EL (cell line): ENCODE measurements at places on chromosomes 6 and 20.

- DNase-seq: no peak
Measured at GRCh38 chr6:21294144-21294543, 299.4 kb upstream of the SOX4 start.

- no peak for DNase-seq
Measured at GRCh38 chr20:57470212-57470522, 54.8 kb downstream of the CTCFL start.

DNA sequence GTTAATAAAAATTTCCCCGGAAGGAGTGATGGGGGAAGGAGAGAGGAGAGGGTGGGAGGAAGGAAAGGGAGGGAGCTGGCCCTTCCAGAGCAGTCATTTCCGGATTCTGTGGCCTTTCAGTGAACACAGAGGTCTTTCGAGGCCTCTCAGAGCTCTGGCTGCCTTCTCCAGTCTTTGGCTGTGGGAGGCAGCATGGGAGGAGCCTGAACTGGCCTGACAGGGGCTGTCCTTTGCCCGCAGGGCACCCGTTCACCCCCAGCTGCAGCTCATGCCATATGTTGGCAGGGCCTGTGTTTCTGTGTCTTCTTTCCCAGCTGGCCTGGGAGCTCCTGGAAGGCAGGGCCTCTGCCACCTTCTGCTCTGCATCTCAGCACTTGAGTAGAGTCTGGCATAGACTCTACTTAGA, 95.5 kb downstream of the PPP1R14C start:
- DNase-seq: peak; percentile 50

GRCh38 chr6:67664942-67665341, 970.1 kb upstream of the ADGRB3 start:
- no peak for DNase-seq

GRCh38 chr6:47096211-47096895, 54.2 kb upstream of the ADGRF1 start:
- peak; percentile 14 for DNase-seq

DNA sequence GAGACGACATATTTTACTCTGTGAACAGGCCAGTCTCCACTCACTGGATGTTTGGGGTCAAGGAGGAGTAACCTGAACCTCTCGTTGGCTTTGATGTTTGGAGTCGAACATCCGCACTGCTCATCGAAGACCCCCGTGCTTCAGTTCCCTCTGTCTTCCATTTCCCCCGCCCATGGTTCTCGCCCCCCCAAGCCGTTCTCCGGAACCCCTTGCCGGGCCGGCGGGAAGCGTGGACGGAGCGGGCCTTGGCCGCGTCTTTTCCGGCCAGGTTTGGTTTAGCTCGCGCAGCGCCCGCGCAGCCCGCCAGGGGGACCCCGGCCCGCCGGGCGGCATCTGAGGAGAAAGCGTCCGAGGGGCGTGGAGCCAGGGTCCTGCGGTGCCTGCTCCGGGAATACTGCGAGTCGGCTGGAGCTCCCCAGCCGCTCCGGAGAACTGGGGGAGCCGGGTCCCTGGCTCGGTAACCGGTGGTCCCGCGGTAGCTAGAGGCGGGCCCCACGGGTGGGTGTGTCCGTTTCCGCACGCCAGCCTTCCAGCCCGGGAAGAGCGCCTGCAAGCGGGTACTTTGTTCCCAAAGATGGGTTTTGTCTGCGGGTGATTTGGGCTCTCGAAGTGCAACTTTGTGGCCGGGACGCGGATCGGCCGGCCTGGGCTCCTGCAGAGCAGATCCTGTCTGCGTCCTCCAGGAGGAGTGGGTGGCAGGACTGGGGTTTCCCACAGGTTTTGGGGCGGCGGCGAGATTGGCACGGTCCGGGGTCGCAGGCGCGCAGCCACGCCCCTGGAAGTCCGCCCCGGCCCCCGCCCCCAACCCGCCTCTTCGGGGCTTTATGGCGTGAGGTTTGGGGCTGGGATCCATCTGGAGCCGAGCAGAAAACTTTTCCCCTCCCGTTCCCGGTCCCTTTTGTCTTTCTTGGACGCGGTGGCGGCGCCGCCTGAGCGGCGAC, at the start of gene TMEM200A:
TMEM200A (plus strand) TSS at position 852 of the 941 bp plus-strand sequence. CDS start 74,406 bp downstream, outside the sequence.
- DNase-seq: peak; percentile 78

DNA sequence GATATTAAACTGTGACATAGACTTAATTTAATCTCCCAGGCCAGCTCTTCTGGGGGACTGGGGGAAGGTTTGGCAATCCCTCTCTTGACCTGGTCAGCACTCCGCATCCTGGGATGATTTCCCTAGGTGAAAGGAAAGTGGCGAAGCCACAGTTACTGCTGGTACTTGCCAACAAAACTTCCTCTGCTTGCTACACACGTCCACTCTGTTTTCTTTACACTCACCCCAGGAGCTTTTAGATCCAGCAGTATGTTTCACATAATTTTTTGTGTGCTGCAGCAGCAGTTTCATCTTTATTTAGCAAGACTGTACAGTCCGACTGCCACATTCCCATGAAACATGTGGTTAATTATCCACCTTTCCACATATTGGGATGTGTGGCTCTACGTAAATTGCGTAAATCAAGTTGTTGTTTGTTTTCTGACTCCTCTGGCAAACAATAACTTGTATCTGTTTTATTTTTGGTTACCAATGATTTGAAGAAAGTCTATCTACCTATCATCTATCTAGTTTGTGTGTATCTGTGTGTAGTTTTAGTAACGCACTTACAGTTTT, 284.0 kb downstream of the PHF3 start:
- DNase-seq: no peak

DNA sequence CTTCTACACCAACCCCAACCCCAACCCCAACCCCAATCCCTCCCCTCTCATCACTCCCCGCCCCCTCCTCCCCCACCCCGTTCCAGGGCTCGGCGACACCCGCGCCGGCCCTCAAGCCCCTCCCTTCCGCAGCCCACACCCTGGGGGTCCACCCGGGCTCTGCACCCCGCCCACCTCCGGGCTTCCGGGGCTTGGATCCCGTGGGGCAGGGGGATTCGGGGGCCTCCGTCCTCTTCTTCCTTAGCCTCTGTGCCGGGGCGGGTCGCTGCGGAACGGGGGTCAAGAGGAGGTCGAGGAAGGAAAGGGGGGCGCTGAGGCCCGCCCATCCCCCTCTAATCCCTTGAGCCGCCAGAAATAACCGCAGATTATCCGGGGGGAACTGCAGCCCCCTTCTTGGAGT, 690 bp downstream of the TULP1 start:
- DNase-seq: no peak

GRCh38 chr6:15501826-15502445, 160.9 kb downstream of the DTNBP1 start:
- peak; percentile 43 for DNase-seq

GRCh38 chr6:89596484-89596883, 42.1 kb downstream of the LYRM2 start:
- DNase-seq: no peak

DNA sequence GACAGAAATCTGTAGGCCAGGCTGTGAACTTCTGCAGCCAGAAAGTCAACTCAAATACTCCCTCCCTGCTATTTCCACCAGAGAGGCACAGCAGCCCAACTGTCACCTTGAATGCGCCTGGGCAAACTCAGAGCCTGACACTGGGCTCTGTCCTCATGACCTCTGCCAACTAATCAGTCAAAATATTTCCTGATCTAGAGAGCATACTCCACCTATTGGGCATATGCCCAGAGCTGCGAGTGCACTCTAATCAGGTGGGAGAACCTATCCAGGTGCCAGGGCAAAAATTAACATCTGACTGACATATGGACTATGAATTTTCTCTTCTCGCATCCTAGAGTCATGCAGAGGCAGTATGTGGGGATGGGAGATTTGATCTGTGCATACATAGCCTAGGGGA, 406.3 kb upstream of the RUNX2 start:
- DNase-seq: no peak

- DNase-seq: no peak
Measured at GRCh38 chr6:84779380-84779779, 15.0 kb upstream of the TBX18 start.

GRCh38 chr20:22590662-22591061, 6.3 kb upstream of the FOXA2 start:
- DNase-seq: no peak

GRCh38 chr20:57261457-57262251, 4.8 kb downstream of the BMP7 start:
- DNase-seq: no peak

DNA sequence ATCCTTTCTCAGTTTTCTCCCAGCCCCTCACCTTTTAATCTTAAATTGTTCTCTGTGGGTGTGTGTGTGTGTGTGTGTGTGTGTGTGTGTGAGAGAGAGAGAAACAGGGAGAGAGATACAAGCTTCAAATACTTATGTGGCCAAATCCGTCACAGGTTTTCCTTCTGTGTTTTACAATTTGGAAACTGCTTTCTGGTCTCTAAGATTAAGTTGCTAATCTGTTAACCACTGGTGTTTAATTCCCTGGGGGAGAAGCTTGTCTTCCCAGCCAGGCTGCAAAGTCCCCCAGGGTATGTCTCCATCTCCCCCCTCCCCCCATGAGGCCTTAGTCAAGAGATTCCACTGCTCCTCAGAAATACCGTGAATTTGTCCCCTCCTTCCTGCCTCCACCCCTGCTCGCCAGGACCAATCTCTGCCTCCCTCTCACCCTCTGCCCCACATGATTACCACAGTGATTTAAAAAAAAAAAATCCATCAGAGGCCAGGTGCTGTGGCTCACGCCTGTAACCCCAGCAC, 49.0 kb downstream of the RIPOR3 start:
- no peak for DNase-seq
